GDM1 (cell line): ENCODE measurements at places on chromosomes 5 and 9.

- DNase-seq, result no peak
These were observed 226.5 kb downstream of the TLE1 start for GRCh38 chr9:81462801-81463200.

DNA sequence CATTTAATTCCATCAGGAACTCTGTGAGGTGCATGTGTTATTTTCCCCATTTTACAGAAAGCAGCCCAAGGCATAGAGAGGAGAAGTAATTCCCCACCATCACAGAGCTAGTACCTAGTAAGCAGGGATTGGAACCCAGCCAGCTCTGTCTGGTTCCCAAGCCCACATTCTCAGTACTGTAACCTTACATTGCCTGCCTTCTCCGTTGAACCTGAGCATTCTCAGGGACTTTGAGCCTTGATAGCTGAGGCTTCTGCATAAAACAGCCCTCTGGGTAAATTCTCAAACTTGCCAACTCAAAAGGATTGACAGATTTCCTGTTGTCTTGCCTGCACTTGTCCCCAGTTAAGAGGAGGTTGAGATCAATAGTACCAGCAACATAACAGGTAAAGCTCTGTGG, 9.2 kb upstream of the GLE1 start:
- no peak for DNase-seq

GRCh38 chr5:120808606-120809005, 344.5 kb downstream of the PRR16 start:
- no peak for DNase-seq

- no peak for DNase-seq
These were observed 13.7 kb downstream of the TMEFF1 start for GRCh38 chr9:100486479-100487176.

DNA sequence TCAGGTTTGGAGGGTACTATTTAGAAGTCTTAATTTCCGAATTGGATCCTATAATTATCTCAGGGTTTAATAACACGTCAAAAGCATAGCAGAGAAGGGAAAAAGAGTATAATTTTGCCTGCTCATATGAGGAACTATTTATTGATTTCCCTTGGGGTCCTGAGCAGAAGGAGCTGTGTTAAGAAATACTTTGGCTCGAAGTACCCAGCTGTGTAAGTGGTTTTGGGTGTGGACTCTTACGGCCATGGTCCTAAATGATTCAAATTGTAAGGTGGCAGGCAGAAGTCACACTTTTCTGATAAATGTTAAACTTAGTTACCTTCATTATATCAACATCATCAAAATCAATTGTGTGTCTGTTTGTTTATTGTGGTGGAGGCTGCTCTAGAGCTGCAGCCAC, 190.4 kb downstream of the MTRR start:
- DNase-seq, result no peak

- no peak for DNase-seq
These were observed 156.8 kb downstream of the CEP120 start for GRCh38 chr5:123266365-123266764.

GRCh38 chr9:107667231-107668070, 177.9 kb upstream of the KLF4 start:
- DNase-seq, result no peak

DNA sequence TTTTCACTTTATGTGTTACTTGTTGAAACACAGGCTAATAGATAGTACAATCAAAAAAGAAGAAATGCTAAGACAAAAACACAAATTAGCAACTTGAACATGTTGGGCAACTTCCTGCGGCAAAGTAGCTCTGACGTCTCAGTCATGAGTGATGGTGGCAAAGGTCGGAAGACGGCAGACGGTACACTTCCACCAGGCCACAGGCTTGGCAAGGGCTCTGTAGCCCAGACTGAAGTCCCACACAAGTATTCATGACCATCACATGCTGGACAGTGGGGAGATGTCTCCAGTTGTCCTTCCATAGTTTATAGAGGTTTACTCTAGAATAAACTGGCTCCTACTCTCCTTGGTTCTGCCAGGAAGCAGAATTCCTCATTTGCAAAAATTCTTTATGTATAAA, 831.3 kb downstream of the MTRR start:
- no peak for DNase-seq

DNA sequence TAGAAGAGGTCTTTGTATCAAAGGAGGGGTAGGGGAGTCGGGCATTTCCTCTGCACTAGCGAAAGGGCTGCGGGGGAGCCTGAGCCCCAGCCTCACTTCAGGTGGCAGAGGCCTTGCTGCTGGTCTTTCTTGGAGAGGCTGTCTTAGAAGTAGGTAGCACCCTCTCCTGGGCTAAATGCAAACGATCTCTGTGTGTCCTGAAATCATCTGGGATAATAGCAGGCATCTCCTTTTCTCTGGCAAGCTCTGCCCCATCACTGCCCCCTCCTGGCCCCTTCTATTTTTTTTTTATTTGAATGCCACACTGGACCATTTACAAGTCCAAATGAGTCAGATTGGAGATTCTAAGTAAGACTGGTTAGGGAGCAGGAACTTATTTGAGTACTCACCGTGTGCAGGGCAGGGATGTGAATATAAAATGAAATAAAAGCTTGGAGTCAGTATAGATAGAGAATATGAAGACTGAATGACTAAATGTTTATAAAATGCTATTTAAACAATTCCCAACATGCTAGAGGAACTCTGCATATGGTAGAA, 137.1 kb downstream of the FGF1 start:
- peak; percentile 30 for DNase-seq

- DNase-seq, result peak; percentile 69
These were observed 3.2 kb downstream of the ZNF366 start for GRCh38 chr5:72503888-72504491.

GRCh38 chr9:15101095-15101494, 190.9 kb upstream of the FREM1 start:
- DNase-seq, result no peak

DNA sequence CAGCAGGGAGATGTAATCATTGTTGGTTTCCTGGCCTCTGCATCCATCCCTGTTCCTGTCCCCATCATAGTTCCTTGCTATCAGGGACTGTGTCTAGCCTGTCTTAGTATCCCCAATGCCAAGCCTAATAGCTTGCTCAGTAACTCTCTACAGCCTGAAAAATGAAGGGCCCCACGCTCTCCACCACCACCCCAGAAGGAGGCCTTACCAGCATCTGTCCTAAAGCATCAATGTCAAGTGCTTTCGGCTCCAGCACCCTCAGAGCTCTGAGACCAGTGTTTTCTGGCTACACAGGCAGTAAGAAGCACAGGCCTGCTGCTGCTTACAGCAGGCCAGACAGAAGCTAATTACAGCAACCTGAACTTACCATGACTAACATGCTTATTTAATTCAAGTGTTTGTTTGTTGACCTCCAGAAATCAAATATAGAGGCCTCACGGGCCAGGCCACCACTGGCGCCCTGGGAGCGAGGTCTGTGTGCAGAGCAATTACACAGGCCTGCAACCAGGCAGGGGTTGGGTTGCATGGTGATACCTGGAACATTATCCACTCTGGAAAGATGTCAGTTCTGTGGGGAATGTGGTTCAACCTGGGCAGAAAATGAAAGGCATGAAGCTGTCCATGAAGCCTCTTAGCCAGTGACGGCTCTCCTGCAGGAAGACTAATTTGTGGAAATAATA, 124.3 kb downstream of the SLC1A3 start:
- DNase-seq, result no peak

- DNase-seq, result no peak
These were observed 43.1 kb downstream of the POLR1E start for GRCh38 chr9:37528652-37529471.

- no peak for DNase-seq
These were observed 8.6 kb downstream of the ITK start for GRCh38 chr5:157189223-157189622.

- DNase-seq, result no peak
These were observed 20.6 kb upstream of the ZFYVE16 start for GRCh38 chr5:80387063-80387768.

DNA sequence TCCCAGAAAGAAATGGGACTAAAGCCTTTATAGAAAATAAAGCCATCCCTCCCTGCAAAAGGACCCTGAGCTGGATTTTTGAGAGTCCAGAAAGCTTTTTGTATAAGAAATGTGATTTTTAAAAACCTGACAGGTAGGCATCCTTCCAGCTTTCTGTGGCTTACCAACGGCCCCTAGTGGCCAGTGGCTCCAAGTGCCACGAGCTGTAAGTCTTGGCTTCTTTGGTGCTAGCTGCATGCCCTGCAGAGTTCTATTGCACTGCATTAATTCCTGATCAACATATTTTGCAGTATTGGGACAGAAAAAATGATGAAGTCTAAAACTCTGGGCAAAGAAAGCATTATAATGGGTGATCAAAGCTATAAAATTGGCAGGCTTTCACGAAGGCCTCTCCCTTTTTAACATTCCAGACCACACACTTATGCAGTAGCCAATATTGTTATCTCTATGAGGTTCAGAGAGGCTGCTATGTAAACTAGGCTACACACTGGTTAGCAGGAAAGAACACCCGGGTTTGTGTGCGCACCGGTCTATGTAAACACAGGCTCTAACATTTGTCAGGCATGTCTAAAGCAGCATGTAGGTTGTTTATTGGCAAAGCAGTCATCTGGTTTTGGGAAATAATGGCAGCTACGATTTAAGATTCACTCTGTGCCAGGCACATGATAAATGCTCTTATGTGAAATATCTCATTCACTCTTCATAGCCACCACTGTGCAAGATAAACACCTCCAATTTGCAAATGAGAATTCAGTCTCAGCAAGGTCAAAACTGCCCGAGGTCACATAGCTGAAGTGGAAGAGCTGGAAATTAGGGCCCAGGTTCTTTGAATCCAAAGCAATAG, 55.2 kb downstream of the NMUR2 start:
- no peak for DNase-seq

DNA sequence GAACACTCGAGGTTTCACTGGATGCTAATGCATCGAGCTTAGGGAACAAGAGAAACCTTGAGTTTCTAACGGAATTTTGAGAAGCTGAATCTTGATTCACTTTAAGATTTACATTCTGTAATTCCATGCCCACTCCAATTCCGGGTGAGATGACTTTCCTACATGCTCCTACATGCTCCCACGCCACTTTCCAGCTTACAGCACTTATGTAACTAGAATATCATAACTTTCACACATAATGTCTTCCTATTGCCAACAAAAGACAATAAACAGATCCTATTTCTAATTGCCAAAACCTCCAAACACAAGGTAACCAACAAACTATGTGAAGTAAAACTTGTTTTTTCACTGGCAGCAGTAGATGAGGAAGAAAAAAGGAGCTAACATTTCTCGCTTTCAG, 72.9 kb downstream of the ECPAS start:
- DNase-seq, result no peak

GRCh38 chr9:94952565-94953373, 226.3 kb downstream of the AOPEP start:
- DNase-seq, result no peak

DNA sequence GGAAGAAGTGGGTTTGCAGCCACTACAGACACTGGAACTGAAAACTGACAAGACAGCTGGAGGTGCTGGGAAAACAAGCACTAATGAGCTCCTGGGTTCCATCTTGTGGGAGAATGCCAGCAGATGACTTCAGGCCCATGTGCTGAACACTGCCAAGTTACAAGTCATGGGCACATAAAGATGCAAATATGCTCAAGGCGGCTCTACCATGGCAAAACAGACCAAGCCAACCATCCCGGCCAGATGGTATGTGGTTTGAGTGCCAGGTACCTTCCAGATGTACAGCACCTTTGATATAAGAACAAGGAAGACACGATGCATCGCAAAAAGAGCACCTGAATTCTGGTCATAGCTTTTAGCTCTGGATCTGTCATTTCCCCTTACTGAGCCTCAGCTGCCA, 19.9 kb downstream of the TNFSF8 start:
- no peak for DNase-seq

DNA sequence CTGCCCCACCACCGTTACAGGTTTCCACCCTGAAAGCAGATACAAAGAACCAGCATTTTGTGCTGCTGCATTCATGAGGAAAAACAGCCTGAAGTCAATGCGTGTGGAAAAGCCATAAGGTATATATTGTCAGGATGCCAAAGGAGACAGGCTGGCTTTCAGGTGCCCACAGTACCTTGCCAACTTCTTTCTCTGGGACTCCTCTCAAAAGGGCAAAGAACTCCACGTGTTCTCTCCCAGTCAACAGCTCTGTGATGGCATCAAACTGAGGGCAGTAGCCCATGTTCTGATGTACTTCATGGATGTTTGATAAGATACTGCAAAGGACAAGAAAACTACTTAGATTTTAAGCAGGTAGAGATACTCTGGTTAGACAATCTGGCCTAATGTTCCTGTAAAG, 24.3 kb downstream of the NIPSNAP3B start:
- DNase-seq, result no peak

- DNase-seq, result no peak
These were observed 880.6 kb upstream of the DMAC1 start for GRCh38 chr9:8680157-8680556.

DNA sequence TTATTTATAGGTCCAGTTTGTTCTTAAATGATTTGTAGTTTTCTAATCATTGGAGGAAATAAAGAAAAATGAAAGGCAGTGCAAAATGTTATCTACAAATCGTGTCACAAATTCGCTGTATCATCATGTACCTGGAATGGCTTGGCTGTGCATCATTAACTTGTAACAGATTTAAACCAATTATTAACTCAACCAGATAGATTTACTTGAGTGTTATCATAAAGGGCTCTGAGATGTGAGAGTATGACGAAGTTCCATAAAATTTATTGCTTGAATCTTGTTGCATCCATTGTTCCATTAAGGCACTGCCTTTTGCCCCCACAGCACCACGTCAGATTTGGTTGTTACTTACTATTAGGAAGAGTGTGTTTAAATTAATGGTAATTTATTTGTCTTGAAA, 23.5 kb downstream of the PCSK5 start:
- no peak for DNase-seq

GRCh38 chr5:128015978-128016377, 67.6 kb upstream of the SLC12A2 start:
- no peak for DNase-seq

- no peak for DNase-seq
These were observed 135.9 kb downstream of the SLIT3 start for GRCh38 chr5:169165052-169165451.
